ENCODE measurements at places on chromosomes 11 and 22.

DNA sequence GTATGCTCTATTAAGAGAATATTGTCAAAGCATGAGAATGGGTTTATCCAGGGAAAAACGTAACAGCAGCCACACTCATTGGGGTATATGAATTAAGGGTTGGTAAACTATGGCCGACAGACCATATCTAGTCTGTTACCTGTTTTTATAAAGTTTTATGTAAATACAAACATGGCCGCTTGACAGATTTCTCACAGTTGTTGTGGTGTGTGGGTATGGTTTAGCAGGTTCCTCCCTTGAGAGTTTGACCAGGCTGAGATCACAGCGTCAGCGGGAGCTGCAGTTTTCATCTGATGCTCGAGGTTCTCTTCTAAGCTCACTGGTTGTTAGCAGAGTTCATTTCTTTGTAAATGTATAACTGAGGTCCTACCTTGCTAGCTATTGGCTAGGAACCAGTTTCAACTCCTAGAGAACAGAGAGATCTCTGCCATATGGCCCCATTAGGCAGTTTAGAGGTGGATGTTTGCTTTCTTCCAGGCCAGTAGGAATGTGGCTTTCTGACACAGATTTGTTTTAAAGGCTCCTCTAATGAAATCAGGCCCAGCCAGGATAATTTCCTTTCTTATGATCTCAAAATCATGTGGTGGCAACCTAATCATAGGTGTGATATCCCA is 45.5 kb upstream of the GRIK4 start:
- DNase-seq: no peak

GRCh38 chr11:76801736-76802135 is 18.6 kb downstream of the TSKU start:
- no peak for DNase-seq

DNA sequence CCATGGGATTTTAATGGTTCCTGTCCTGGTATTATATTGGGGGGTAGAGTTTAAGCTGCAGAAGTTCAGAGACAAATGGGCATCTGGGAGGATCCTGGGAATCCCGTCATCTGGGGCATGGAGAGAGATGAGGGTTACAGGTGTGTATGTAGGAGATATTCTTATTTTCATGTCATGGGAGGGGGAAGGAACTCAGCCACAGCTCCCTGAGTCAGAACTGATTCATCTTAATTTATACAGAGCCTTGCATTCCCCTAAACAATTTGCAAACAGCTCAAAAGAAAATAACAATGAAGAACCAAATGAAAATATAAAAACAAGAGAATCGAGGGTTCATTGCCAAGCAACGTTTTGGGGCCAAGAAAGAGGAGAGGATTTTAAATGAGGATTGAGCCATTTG is 155.9 kb upstream of the TBCEL start:
- no peak for DNase-seq

GRCh38 chr22:33747029-33747428 is 173.2 kb downstream of the LARGE1 start:
- DNase-seq: no peak

DNA sequence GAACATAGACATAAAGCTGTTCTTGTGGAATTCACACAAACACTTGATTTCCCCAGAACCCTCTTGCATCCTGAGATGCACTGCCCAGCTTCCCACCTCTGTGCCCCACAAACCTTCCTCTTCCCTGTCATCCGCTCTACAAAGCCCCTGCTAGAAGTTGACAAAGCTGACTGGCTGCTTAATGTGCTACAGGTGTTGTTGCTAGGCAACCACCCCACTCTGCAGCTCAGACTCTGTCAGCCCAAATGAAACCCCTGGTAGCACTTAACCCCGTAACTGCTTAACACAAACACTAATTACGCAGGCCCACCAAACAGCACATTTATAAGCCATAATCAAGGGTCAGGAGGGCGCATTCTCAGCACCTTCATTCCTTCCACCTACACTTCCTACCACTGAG is 172.0 kb upstream of the CADM1 start:
- no peak for DNase-seq

DNA sequence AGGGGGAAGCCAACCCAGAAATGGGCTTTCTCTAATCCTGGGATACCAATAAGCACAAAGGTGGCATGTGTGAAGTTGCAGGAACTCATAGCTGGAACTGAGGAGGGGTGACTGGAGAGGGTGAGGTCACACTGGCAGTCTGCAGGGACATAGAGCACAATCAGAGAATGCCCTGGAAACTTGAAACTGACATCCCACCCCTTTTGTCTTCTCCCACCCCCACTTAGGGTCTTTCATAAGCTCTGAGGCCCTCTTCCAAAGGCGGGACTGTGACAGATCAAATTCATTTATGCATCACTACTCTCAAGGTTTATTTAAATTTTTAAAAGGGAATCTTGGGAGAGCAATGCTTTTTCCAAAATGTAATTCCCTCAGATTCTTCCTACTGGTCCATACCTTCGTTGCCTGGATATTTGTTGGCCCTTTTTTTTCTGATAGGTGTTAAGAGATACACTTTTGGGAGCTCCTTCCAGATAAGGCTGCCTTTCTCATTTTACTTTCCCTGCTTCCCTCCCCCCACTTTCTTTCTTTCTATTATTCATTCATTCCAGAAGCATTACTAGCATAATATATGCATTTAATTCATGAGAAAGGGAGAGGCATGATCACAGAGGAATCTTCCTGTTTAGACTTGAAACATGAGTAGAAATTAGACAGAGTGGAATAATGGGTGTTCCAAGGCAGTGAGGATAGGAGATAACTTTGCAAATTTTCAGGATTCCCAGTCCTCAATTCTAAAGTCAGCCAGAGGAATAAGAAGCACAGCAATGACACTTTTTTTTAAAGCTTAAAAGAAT is 14.8 kb downstream of the OR51E2 start:
- no peak for DNase-seq

DNA sequence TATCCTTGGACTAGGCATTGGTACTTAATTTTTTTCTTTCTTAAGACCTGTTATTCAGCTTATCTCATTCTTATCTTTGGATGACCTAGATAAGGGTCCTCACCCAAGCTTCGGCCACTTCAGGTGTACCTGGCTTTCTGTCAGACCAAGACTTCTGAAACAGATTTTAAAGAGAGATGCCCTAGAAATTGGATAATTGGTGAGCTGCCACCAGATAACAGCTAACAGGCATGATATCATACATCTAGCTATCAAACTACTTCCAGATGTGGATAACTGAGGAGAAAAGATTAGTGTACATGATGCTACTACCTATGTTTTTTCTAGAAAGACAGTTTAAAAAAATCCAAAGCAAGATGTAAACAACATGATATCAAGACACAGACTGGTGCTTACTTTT is 52.9 kb downstream of the FZD4 start:
- no peak for DNase-seq

- no peak for DNase-seq
These were observed 17.0 kb downstream of the FADD start for GRCh38 chr11:70220136-70220535.

- DNase-seq: no peak
These were observed 12.5 kb downstream of the CREB3L1 start for GRCh38 chr11:46290011-46290410.

Data from cardiac fibroblast (primary cell).